NCI-H1930 (cell line): ENCODE measurements at places on chromosomes 4 and X.

DNA sequence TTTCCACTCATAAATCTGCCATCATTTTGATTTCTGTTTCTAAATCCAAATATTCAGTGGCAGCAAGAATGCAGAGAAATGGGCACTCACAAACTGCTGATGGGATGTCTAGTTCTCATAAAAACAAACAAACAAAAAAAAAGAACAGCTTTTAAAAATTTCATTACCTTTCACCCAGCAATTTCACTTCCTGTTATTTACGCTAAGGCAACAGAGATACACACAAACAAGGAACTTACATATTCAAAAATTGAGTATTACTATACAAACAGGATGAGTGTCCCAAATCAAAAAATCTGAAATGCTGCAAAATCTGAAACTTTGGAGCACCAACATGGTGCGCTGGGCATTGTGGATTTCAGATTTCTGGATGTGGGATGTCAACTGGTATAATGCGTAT lies 36.4 kb downstream of the FAT1 start:
- no peak for DNase-seq

DNA sequence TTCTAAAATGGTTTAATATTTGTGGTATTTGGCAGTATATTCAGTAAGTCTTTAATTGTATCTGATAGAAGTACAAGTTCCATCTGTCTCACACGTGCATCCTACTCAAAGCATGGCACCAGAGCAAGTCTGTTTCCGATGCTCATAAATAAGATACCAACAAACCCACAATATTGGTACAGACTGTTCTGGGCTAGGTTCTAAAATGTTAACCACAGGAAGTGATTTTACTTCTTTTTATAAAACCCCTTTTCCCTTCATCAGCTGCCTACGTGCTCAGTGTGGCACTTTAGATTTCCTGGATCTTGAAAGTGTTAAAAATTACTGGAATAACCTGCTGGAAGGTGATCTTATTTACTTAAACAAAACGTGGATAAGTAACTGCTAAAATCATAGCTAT lies 165.1 kb downstream of the CFAP299 start:
- DNase-seq = no peak

DNA sequence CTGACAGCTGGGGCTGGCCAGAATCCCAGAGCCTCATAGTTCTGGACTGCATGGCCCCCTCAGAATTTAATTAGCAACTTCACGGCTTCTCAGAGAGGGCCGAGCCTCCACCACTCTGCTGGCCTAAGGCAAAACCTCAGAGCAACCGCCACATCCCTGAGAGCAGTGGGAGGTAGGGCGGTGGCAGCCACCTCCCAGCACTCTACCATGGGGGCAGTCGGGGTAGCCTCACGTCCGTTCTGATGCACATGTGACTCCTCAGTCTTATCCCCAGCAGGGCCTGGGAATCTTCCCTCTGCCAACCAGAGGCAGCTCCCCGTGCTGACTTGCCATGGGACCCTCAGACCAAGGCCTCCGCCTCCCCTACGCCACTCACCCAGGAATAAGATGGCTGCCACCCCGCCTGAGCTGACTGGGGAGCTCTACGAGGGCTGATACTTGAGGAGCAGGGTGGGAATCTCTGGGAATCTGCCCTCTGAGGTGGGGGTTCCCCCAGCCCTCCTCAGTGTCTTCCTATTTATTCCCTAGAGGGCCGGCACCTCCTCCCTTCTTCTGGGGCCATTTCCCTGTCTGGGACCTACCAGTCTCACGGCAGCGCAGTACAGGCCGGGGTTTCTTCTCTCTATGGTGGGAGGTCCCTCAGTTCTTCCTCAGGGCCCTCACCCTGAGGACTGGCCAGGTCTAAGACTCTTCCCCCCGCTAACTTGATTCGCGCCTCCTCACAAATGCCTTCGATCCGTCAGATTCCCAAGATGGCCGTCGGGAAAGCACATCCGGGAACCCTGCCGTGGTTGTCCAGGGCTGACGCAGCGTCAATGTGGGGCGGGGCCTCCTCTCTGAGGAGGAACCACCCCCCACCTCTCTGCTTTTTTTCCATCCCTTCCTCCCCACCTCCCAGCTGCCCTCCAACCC lies at the start of gene MAGEC2:
Gene MAGEC2 (minus strand): TSS at position 769 of the 912 bp plus-strand sequence. CDS start 1,303 bp downstream, outside the sequence.
- DNase-seq = peak; percentile 73

DNA sequence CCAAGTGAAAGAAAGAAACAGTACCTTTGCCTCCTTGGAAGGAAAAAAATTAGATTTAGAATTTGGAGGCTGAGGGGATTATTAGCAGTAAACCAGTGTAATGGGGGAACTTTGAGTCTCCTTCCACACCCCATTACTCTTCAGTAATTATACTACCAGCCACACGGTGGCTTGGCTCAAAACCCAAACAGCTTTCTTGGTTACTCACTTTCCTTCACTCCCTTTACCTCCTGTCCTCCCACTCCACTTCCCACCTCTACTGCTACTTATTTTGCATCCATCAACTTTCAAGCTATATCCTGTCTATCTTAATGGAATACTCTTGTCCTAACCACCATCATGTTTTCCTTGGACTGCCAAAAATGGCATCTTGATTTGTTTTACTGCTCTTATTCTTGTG lies 310.6 kb upstream of the AADAT start:
- DNase-seq = no peak

DNA sequence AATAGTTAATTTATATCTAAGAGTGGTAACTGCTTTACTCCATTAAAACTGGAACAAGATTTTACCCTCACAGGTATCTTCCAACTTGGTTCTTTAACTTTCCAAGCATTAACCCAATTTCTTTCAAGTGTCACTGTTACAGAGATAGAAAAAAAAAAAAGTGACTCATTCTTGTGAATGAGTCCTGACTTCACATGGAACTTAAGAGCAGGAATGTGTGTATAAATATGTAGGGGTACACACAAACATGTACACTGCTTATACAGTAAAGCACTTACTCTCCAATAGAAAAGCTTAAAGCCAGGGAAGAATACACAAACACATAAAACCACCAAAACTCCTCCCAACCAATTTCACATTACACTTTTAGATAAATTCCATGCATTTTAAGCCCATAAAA lies 38.8 kb downstream of the TAPT1 start:
- DNase-seq = no peak

- no peak for DNase-seq
Observed at GRCh38 chr4:41219421-41219950, 5.1 kb upstream of the APBB2 start.

DNA sequence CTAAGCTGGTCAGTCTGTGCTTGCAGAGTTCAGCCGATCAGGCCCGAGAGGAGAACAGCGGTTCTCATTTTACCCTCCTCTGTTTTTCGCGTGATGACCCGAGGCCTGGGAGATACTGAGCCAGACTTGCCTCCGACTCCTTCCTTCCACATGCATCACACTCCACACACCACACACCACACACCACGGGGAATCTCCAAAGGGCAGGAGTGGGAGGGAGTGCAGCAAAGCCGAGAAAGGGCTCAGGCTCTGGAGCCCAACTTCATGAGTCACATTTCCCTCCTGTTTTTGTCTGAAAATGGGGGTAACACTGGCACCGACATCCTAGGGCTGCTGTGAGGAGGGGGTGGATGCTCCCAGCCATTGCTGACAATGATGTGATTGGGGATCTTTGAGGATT lies 38.9 kb downstream of the TKTL1 start:
- no peak for DNase-seq

- no peak for DNase-seq
Observed at GRCh38 chrX:38657562-38657961, 96.2 kb downstream of the TSPAN7 start.

DNA sequence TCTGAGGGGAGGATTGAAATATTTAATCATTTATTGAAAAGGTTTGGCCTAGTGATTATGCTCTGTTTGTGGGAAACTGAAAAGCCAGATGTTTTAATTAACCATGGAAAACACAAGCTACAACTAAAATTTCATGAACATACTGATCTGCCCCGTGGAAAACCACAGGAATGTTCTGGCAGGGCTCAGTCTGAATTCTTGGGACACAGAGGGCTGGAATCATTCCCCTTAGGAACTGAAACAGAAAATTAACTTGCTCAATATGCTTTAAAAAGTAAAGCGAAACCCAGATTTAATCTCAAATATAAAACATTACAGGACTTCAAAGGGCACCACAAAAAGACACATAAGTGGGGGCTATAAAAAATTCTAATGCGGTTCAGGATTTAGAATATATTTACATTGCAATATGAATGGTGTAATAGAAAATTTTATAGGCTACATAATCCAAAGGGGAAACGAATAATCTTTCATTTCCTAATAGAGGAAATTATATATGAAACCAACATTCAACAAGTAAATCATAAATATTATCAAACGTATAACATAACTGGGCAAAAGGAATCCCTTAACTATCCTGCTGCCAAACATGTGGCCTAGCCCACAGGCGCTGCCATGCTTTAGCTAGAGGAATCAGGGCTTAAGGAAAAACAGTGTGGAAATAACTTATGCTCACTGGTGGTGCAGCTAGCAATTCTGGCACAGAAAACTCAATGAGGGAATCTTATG lies 70.9 kb downstream of the APBB2 start:
- DNase-seq = no peak

DNA sequence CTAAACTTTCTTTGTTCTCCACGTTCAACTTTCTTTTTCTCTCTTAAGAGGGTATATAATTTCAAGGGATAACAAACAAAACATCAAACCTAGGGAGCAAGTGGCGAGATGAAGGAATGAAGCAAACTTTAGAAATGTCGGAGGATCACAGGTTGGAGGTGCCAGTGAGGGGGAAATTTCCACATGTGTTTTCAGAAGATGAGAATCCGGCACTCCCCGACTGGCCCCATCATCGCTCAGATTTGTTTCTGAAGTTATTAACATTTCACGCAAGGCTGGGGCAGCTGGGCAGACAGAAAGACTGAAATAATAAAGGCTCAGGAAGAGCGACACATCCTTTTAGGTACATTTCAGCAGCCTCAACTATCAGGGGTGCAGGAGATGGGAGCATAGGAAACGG lies 134.9 kb downstream of the SMIM20 start:
- DNase-seq = no peak

- DNase-seq = no peak
Observed at GRCh38 chrX:40085714-40086113, 12.0 kb downstream of the BCOR start.

DNA sequence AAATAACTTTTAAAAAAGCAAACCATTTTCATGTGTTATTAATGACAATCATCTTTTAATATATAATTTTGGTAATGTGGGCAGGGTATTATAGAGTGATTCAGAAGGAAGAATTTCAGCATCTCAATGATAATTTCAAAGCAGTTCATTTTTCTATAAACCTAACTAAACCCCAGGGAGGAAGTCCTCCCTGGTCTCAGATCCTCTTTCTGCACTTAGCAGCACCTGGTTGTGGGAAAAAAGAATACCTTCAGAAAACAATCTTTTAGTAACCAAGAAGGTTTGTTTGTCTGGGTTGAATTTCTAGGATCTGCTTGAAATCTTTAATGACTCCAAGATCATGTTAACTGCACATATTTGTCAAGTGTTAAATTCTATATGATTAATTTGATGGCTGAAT lies 29.9 kb downstream of the DKK2 start:
- DNase-seq = no peak

DNA sequence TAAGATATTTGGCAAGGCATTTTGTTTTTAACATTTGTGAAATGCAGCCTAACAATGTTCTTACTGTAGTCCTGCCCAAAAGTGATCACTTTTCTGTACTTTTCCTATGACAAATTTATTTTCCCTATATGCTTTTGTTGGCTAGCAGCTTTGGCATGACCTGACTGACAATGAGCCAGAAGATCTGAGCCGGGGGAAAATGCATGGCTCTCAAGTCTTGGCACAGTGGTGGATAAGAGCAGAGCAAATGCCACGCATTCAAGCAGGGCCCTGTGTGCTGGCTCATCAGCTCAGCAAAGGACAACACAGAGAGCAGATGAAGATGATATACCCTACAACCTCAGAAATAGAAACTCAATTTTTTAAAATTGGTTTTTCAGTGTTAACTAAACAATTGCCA lies 187.3 kb downstream of the ANAPC10 start:
- DNase-seq = no peak

DNA sequence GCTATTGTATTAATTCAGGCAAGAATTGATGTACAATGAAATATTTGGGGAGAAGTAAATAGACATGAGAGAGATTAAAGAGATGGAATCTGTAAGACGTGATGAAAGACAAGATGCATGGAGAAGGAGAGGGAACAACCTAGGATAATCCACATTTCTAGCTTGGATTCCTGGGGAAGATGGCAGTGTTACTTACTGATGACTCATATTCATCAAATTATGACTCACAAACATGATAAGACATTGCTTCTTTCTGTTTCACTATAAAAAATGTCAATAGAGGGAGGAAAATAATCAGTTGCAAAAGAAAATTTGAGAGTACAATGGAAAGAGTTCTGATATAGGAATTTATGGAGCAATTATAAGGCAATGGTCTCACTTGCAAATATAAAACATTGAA lies 104.1 kb upstream of the BMP3 start:
- no peak for DNase-seq

- DNase-seq = peak; percentile 45
Observed at GRCh38 chr4:53592686-53593501, 1.6 kb upstream of the LNX1 start.

DNA sequence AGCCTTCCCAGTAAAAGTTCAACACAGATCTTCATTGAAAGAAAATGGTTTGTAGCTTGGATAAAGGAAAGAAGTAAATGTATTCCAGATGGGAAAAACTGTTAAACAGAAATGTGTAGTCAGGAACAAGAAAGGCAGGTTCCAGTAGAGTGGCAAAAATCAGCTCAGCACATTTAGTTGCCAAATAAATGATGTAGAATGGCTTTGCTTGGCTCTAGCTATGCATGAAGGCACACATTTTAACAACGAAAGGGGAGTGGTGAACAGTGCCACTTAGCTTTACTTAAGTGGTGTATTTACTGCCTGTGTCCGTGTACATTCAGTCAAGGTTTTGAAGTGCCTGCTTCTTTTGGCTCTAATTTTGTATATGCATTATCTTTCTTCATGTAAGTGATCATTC lies 644.5 kb upstream of the ATOH1 start:
- no peak for DNase-seq

GRCh38 chr4:122227202-122227601 lies 75.1 kb downstream of the BLTP1 start:
- DNase-seq = no peak

- no peak for DNase-seq
Observed at GRCh38 chrX:100120956-100121355, 289.1 kb downstream of the PCDH19 start.

GRCh38 chr4:104616401-104616820 lies 121.7 kb upstream of the CXXC4 start:
- no peak for DNase-seq

DNA sequence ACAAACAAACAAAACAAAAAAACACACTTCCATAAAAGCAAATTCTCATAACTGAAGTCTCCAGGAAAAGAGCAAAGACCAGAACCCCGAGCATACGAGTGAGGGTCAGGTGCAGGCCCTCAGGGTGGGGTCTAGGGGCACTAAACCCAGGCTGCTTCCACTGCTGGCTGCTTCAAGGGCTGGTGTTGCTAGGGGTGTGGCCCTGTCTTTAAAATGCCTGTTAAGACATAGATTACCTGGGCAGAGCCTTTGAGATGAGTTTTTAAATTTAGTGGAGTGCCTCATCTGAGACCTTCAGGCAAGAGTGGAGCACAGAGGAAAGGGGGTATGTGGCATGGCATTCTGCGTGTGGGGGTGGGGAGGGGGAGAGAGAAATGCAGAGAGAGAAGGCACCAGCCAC lies 87.0 kb downstream of the FHDC1 start:
- no peak for DNase-seq

- no peak for DNase-seq
Observed at GRCh38 chr4:7462509-7462971, 27.8 kb upstream of the PSAPL1 start.
